ENCODE measurements at places on chromosomes 3 and 15. TPM values are rescaled to one million over a fixed set of nuclear protein-coding genes. Genes with fewer than 3 reads are reported as not detected.

GRCh38 chr3:97970956-97971620, 1.1 kb downstream of the RIOX2 start:
- H3K4me3 ChIP-seq, result no peak overlapping the region
- H3K27ac ChIP-seq, result peak overlapping the region; percentile 92
- DNase-seq, result no peak
- peaks cover 12% of the 10 kb centered on the region for H3K4me1 ChIP-seq
- H3K27me3 ChIP-seq, result no peaks in the 10 kb centered on the region

DNA sequence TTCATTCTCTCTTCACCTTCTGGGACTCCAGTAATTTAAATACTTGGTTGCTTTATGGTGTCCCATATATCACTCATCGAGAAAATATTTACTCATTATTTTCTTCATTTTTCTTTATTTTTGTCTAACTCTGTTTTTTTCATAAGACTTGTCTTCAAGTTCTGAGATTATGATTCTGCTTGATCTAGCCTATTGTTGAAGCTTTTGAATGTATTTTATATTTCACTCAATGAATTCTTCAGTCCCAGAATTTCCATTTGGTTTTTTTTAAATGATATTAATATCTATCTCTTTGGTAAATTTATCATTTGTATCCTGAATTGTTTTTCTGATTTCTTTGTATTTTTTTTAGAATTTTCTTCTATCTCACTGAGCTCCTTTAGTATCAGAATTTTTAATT, 117.0 kb downstream of the LRRK1 start:
- H3K36me3 ChIP-seq, result no peaks in the 10 kb centered on the region
- no peak overlapping the region for H3K27ac ChIP-seq
- no peak for DNase-seq
- no peaks in the 10 kb centered on the region for H3K27me3 ChIP-seq
- no peak overlapping the region for H3K4me3 ChIP-seq
- H3K4me1 ChIP-seq, result no peaks in the 10 kb centered on the region

GRCh38 chr3:111547631-111548030, 5.6 kb downstream of the CD96 start:
- H3K27me3 ChIP-seq, result no peaks in the 10 kb centered on the region
- H3K36me3 ChIP-seq, result no peaks in the 10 kb centered on the region
- peak; percentile 56 for DNase-seq
- no peak overlapping the region for H3K4me3 ChIP-seq
- no peaks in the 10 kb centered on the region for H3K4me1 ChIP-seq

DNA sequence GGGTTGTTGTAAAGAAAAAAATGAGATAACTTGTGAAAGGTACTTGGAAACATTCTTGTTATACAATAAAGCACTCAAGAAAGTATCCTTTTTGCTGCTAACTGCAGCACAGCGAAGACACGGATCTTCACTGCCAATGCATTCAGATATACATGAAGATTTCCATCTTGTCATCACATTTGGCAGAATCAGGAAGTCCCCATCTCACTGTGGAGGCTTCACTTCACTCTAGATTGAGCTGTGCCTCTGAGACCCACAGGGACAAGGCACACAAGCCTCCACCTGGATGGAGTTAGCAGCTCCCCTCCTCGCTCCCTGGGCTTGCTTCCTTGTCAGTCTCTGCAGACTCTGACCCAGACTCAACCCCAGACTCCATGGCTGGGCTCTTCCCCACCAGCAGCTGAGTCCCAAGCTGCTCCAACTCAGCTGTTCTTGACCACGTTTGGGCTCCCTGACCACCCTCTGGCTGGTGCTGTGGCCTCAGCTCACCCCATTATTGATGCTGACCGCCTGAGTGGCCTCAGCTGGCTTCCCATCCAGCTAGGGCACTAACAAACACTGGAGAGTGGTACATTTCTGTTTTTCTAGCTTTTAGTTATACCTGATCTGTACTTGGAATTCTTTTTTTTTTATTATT, 45.4 kb upstream of the SMAD3 start:
- H3K4me3 ChIP-seq, result no peak overlapping the region
- no peaks in the 10 kb centered on the region for H3K36me3 ChIP-seq
- H3K4me1 ChIP-seq, result peaks cover 3% of the 10 kb centered on the region
- H3K27me3 ChIP-seq, result no peaks in the 10 kb centered on the region
- H3K27ac ChIP-seq, result no peak overlapping the region

DNA sequence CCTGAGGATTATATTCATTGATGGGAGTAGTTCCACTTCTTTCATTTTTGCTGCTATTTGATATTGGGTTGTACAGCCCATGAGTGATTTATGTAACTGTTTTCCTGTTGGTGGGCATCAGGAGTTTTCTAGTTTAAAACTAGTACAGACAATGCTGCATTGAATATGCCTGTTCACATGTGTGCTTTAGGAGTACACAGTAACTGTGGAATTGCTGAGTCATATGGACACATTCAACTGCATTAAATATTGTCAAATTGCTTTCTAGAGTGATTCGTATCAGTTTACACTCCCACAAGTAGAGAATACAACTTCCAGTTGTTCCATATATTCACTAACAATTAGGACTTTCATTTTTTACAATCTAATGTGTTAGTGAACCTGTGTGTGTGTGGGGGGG, 59.8 kb upstream of the THSD4 start:
- no peaks in the 10 kb centered on the region for H3K27me3 ChIP-seq
- no peak overlapping the region for H3K4me3 ChIP-seq
- no peaks in the 10 kb centered on the region for H3K36me3 ChIP-seq
- H3K27ac ChIP-seq, result no peak overlapping the region
- no peak for DNase-seq

GRCh38 chr15:100094127-100094510, 247.7 kb downstream of the ADAMTS17 start:
- no peak overlapping the region for H3K4me3 ChIP-seq
- no peaks in the 10 kb centered on the region for H3K4me1 ChIP-seq
- H3K27me3 ChIP-seq, result no peaks in the 10 kb centered on the region
- H3K36me3 ChIP-seq, result no peaks in the 10 kb centered on the region
- no peak for DNase-seq

DNA sequence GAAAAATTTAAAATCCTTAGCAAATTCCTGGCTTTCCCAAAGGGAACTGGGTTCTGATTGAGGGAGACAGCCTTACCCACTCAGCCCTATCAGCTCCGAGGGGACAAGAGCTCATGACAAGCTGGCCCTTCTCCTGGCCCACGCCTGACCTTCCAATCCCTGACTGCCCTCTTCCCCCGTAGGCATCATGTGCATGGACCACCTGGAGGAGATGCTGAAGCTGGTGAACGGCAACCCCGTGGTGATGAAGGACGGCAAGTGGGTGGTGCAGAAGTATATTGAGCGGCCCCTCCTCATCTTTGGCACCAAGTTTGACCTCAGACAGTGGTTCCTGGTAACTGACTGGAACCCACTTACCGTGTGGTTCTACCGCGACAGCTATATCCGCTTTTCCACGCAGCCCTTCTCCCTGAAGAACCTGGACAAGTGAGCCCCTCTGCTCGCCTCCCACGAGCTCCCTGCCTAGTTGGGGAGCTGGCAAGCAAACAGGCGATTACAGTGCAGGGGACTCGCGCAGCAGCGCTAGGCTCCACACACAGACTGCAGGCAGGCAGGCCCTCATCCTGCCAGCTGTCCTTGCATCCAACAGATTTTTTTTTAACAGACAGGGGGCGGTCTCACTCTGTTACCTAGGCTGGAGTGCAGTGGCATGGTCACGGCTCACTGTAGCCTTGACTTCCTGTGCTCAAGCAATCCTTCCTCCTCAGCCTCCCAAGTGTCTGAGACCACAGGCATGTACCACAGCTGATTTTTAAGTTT, 16.8 kb downstream of the RPUSD3 start:
- DNase-seq, result no peak
- H3K27ac ChIP-seq, result no peak overlapping the region
- no peaks in the 10 kb centered on the region for H3K27me3 ChIP-seq
- no peaks in the 10 kb centered on the region for H3K4me1 ChIP-seq
- H3K36me3 ChIP-seq, result no peaks in the 10 kb centered on the region
- no peak overlapping the region for H3K4me3 ChIP-seq

- no peaks in the 10 kb centered on the region for H3K36me3 ChIP-seq
- no peak overlapping the region for H3K4me3 ChIP-seq
- H3K27ac ChIP-seq, result no peak overlapping the region
- DNase-seq, result no peak
- H3K4me1 ChIP-seq, result no peaks in the 10 kb centered on the region
Observed at GRCh38 chr3:118186051-118186450, 848.6 kb downstream of the IGSF11 start.

DNA sequence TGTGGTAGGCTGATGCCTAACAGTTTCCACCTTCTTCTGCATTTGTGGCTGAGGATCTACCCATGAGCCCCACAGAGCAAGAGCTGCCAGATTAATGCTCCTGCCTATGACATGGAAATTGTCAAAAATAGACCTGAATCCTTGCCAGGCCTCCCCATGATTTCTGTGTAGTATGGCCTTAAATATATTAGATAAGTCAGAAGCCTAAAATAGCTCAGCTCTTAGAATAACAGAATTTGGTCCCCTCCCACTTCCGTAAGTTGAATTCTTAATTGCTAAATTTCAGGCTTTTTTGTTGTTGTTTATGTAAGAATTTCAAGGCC, 129.0 kb downstream of the SERPINI1 start:
- peaks cover 9% of the 10 kb centered on the region for H3K4me1 ChIP-seq
- no peak for DNase-seq
- no peaks in the 10 kb centered on the region for H3K27me3 ChIP-seq
- H3K4me3 ChIP-seq, result no peak overlapping the region
- H3K36me3 ChIP-seq, result no peaks in the 10 kb centered on the region

DNA sequence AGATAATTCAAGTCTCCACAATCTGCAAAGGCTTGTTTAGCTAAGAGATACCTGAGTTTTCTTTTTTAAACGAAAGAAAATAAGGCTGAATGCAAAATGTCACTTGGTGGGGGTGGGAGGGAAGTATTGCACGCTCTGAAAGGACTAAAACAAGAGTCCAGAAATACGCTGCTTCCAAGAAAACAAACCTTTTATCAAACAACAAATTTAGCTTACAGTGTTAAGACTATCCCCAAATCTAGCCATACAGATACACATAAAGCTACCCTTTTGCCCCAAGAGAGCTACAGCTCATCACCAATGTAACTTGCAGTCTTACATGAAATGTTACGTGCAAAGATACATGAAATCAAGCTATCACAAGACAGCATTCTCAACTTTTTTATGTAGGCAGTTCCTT, 522.5 kb downstream of the FOXP1 start:
- H3K36me3 ChIP-seq, result no peaks in the 10 kb centered on the region
- H3K4me3 ChIP-seq, result no peak overlapping the region
- H3K27ac ChIP-seq, result peak overlapping the region; percentile 96
- DNase-seq, result no peak
- H3K27me3 ChIP-seq, result no peaks in the 10 kb centered on the region

DNA sequence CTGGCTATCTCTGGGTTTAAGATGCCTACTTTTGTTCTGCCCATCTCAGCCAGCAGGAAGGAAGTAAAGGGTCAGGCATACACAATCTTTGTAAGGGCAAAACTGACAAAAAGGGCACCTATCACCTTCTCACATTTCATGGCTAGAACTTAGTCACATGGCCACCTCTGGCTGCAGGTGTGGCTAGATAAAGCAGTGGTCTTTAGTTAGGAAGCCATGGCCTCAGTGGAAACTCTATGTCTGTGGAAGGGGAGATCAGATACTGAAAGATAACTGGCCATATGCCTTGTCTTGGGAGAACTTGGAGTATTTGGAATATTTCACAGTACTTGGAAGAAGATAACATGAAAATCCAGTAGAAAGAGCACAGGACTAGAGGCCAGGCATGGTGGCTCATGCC, 80.7 kb upstream of the TBL1XR1 start:
- H3K4me1 ChIP-seq, result peaks cover 4% of the 10 kb centered on the region
- H3K36me3 ChIP-seq, result no peaks in the 10 kb centered on the region
- H3K4me3 ChIP-seq, result no peak overlapping the region
- H3K27me3 ChIP-seq, result no peaks in the 10 kb centered on the region
- no peak for DNase-seq
- no peak overlapping the region for H3K27ac ChIP-seq

- no peak for DNase-seq
- H3K4me3 ChIP-seq, result no peak overlapping the region
- H3K36me3 ChIP-seq, result no peaks in the 10 kb centered on the region
- peak overlapping the region; percentile 52 for H3K27ac ChIP-seq
- H3K27me3 ChIP-seq, result no peaks in the 10 kb centered on the region
Observed at GRCh38 chr3:73766599-73767381, 142.0 kb upstream of the PDZRN3 start.

DNA sequence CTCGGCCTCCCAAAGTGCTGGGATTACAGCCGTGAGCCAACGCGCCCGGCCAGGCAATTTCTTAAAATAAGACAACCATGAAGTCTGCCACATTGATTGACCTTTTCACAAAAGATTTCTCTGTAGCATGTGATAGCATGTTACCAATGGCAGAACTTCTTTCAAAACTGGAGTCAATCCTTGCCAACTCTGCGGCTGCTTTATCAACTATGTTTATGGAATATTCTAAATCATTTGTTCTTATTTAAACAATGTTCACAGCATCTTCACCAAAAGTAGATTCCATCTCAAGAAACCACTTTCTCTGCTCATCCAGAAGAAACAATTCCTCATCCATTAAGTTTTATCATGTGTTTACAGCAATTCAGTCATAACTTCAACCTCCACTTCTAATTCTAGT, 9.4 kb downstream of the UBR1 start:
- H3K4me1 ChIP-seq, result no peaks in the 10 kb centered on the region
- DNase-seq, result no peak
- no peak overlapping the region for H3K4me3 ChIP-seq

DNA sequence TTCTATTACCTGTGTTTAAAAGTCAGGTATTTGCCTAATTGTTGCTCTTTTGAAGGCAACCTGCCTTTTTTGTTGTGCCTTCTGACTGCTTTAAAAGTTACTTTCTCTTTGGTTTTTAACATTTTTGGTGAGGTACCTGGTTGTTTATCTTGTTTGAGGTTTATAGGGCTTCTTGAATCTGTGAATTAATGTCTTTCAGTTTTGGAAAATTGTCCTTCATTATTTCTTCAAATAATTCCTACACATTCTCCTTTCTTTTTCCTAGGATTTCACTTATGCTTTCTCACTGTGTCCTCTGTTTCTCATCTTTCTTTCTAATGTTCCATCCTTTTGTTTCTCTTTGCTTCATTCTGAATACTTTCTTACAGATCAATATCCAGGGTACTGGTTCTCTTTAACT, 30.8 kb downstream of the HHLA2 start:
- H3K4me1 ChIP-seq, result no peaks in the 10 kb centered on the region
- H3K36me3 ChIP-seq, result no peaks in the 10 kb centered on the region
- no peak overlapping the region for H3K27ac ChIP-seq
- H3K27me3 ChIP-seq, result no peaks in the 10 kb centered on the region

- H3K27me3 ChIP-seq, result no peaks in the 10 kb centered on the region
- no peaks in the 10 kb centered on the region for H3K36me3 ChIP-seq
- DNase-seq, result no peak
- no peak overlapping the region for H3K4me3 ChIP-seq
Observed at GRCh38 chr3:72614394-72615074, 233.7 kb downstream of the SHQ1 start.

- DNase-seq, result no peak
- H3K4me3 ChIP-seq, result no peak overlapping the region
- no peaks in the 10 kb centered on the region for H3K27me3 ChIP-seq
- H3K27ac ChIP-seq, result no peak overlapping the region
- no peaks in the 10 kb centered on the region for H3K36me3 ChIP-seq
- H3K4me1 ChIP-seq, result no peaks in the 10 kb centered on the region
Observed at GRCh38 chr15:90749754-90750153, 32.6 kb downstream of the BLM start.

LIPC gene
- 8.9 TPM for total RNA-seq

BRPF1 gene
- total RNA-seq, result 43.7 TPM

CCDC9B gene
- total RNA-seq, result 55.6 TPM

PTH1R gene
- 5.8 TPM for total RNA-seq

MOBP gene
- not detected for total RNA-seq

GOLGA6L4 gene
- total RNA-seq, result 2.3 TPM

FEZF2 gene
- total RNA-seq, result not detected

SCAMP5 gene
- 42.3 TPM for total RNA-seq

GPR149 gene
- not detected for total RNA-seq

ATP2B2 gene
- total RNA-seq, result not detected
